ENCODE measurements at places on chromosomes 7 and 10.
A peak's percentile ranks its signal among the peaks of the same experiment; 100 is the strongest.

- DNase-seq, result no peak
Observed at GRCh38 chr10:75464478-75465449, 33.3 kb downstream of the LRMDA start.

- DNase-seq, result no peak
Observed at GRCh38 chr10:29576681-29577080, 58.1 kb downstream of the SVIL start.

- no peak for DNase-seq
Observed at GRCh38 chr7:142908921-142909890, 23.7 kb upstream of the TRPV6 start.

GRCh38 chr7:6528401-6529130 lies 22.7 kb downstream of the GRID2IP start:
- DNase-seq, result no peak

GRCh38 chr7:14419531-14419930 lies 430.1 kb upstream of the ETV1 start:
- no peak for DNase-seq

DNA sequence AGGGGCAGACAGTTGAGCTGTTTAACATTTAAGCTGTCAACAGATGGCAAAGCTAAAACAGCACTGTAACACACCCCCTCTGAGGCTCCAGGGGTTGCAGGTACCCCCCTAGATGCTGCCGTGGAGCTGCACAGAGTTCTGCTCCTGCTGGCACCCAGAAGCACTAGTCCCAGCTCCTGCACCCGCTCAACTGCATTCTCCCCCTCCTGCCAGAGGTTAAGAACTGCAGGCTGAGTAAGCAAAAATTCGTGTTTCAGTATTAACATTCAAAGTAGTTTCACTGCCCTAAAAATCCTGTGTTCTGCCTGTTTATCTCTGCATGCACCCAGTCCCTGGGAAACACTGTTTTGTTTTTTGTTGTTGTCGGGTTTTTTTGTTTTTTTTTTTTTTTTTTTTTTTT lies 790.8 kb upstream of the KCND2 start:
- no peak for DNase-seq

DNA sequence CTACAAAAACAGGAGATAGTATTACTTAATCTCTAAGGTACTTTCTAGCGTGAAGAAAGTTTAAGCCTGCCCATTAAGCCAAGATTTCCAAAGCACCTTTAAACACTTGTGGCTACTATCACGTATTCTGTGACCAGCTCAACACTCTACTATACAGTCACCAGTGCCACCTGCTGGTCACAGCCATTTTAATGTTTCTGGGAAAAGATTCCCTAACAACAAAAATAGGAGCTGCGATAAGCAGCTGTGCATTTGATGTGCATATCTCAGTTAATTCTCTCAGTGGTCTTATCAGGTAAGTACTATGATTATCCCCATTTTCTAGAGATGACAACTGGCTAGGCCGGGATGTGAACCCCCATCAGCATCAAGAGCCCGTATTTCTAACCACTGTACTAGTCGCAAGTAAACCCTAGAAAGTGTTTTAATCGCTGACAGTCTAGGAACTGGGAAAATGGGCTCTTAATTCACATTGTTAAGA lies 860 bp downstream of the SEC31B start:
- DNase-seq, result no peak

DNA sequence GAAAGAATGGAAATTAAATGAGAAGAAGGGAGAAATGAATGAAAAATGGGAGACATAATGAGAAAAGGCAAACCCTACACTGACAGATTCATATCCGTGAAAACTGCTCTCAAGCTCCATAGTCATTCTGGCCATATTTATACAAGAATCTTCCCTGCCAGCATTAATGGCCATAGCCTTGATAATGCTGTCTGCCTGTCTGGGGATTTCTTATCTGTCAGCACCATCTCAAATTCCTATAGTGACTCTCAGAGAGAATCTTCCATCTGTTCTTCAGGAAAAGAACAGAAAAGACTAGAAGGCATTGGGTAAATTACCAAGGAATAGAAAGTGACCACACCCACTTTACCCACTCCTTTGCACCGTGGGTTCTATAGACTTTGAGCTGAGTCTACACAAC lies 295.9 kb downstream of the PLXNA4 start:
- no peak for DNase-seq

GRCh38 chr7:133369130-133369529 lies 116.3 kb downstream of the EXOC4 start:
- DNase-seq, result no peak

GRCh38 chr10:104337985-104338735 lies at the start of gene ITPRIP:
TSS of gene ITPRIP (minus strand) at chr10:104338465. CDS start at chr10:104316051, 22,414 bp downstream.
- peak; percentile 69 for DNase-seq

- DNase-seq, result peak; percentile 98
Observed at GRCh38 chr10:101353692-101354327, at the start of gene BTRC. TSS of gene BTRC (plus strand) at chr10:101354165. CDS start at chr10:101354181, 16 bp downstream.

GRCh38 chr7:48094861-48095293 lies 5.8 kb downstream of the UPP1 start:
- DNase-seq, result no peak

DNA sequence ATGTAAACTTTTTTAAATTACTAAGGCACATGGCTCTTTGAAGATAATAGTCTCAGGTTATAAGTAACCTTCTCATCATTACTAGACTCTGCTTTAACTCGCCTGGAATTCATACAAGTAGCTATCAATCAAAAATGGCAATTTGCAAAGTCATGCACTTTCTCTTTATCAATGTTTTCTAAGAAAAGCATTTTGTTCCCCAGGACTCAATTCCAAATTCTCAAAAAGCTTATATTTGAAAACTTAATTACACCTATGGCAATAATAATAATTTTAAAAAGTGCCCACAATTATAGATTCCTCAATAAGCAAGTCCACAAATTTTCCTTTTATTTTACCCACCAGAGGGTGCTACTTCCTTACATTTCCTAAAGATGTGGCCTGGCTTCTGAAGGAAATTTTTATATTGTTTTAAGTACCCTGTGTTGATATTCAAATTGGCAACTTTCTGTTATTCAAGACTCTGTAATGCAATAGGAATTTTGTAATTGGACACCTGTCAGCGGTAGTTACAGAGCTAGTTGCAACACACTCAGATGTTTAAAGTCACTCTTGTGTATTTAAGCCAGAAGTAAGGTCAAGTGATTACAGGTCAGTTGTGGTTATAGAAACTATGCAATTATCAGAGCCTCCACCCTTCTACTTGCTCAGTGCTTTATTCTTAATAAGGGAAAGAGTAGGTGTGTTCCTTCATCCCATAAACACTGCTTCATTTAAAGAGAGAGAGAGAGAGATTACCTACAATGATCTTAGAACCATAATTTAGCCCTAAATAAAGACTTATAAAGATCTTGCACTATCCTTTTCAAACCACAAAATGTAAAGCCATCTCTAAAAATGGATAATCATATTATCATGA lies 47.1 kb upstream of the HYAL4 start:
- DNase-seq, result peak; percentile 39

GRCh38 chr7:139942636-139943035 lies 113.6 kb downstream of the TBXAS1 start:
- no peak for DNase-seq

GRCh38 chr10:14325325-14325955 lies 5.3 kb downstream of the FRMD4A start:
- DNase-seq, result no peak

GRCh38 chr10:110840225-110840922 lies 31.4 kb upstream of the PDCD4 start:
- no peak for DNase-seq

- DNase-seq, result no peak
Observed at GRCh38 chr10:103823706-103824272, 31.6 kb downstream of the SH3PXD2A start.

GRCh38 chr7:26293569-26294308 lies 2.1 kb downstream of the SNX10 start:
- no peak for DNase-seq

GRCh38 chr7:85224171-85224570 lies 37.3 kb upstream of the SEMA3D start:
- DNase-seq, result no peak

GRCh38 chr7:45185864-45186250 lies 28.3 kb downstream of the RAMP3 start:
- no peak for DNase-seq

GRCh38 chr7:131157530-131158243 lies 170.0 kb upstream of the MKLN1 start:
- DNase-seq, result no peak

- no peak for DNase-seq
Observed at GRCh38 chr10:3783682-3784432, 1.2 kb downstream of the KLF6 start.

DNA sequence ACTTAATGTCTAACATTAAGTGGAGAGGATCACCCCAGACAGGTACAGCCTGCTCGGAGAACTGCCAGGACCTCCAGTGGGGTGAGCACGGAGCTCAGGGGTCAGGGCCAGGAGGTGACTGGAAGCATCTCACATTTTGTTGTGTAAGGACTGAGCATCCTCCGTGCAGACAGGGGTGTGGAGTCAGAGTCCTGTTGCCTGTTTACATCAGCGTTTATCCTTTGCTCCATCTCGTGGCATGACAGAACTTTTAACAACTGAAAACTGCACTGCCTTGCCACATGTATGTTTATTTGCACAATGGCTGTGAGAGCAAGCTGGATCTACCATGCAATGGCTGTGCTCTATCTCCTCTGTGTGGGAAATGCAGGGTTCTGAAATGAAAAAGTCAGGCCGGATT lies 175.4 kb upstream of the AKR1E2 start:
- no peak for DNase-seq

GRCh38 chr7:101231644-101232043 lies 6.0 kb downstream of the CLDN15 start:
- no peak for DNase-seq

DNA sequence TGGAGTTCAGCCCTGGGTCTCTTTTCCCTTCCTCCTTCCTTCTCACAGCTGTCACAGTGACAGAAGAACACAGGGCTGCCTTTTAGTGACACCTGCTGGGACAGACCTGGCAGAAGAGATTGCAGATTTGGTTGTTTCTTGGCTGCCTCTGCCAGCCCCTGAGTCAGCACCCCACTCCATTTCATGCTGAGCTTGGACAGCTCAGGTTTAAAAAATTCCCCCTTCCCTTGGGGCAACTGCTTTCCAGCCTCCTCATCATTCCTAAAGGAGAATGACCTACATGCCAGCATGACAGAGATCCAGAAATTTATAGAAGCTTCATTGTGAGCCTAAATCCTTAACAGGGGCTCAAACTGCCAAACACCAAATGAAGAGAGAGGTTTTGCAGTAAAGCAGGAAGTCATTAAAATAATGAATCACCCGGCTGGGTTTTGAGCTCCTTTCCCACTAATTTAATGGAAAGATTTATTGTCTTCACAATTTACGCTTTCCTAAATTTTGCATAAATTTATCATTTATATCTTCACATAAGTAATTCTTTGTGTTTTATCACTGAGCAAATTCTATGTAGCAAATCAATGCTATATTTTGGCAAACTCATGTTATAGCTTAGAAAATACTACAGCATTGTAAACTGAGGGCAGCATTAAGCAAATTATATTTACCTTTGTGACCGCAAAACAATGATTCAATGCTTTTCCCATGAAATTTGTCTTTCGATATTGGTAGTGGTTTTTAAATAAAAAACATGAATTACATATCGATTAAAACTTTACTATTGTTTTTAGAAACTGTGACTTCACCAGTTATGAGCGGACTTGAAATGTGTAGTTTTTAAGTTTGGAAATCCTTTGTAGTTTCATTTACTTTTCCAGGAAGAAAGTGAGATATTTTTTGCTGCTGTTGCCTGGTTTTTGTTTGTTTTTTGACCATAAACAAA lies 399.5 kb upstream of the ANKRD30A start:
- peak; percentile 21 for DNase-seq

DNA sequence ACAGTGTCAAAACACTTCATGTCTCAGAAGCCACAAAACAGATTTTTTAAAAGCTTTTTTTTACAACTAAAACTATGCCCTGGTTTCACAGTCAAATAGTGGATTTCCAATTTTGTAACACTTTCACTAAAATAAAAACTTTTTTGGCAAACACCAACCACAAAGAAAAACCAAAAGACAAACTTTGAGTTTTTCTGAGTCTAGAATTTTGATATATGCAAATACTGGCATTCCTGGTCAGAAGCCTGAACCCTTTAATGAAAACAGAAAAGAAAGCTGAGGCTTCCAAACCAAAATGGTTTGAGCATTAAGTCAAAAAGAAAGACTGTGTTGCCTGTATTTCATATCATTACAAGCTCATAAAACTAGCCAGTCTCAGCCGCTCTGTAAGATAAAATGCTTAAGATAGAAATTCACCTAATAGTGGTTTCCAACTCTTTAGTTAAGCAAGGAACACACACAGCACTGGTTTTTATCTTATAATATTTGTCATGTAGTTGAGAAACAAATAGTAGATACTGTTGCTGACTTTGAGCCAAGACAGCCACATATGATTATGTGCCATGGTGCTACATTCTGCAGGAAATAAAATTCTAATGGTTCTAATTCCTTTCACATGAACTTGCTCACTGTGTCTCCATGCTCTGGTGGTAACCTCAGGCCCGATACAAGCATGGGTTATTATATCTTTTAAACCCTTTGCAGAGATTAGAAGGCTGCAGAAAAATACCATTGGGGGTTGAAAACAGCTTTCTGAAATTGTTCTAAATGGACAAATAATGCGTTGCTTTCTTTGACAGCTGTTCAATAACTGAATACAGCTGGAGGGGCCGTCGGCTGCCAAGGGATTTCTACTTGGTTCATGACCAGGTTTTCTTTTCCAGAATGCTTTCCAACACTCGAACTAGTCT lies 49.4 kb downstream of the FAM171A1 start:
- no peak for DNase-seq

- no peak for DNase-seq
Observed at GRCh38 chr10:49010865-49011264, 71.2 kb upstream of the LRRC18 start.

- no peak for DNase-seq
Observed at GRCh38 chr7:4850262-4850795, 11.5 kb downstream of the PAPOLB start.

- no peak for DNase-seq
Observed at GRCh38 chr10:110498087-110498981, 627 bp downstream of the DUSP5 start.

DNA sequence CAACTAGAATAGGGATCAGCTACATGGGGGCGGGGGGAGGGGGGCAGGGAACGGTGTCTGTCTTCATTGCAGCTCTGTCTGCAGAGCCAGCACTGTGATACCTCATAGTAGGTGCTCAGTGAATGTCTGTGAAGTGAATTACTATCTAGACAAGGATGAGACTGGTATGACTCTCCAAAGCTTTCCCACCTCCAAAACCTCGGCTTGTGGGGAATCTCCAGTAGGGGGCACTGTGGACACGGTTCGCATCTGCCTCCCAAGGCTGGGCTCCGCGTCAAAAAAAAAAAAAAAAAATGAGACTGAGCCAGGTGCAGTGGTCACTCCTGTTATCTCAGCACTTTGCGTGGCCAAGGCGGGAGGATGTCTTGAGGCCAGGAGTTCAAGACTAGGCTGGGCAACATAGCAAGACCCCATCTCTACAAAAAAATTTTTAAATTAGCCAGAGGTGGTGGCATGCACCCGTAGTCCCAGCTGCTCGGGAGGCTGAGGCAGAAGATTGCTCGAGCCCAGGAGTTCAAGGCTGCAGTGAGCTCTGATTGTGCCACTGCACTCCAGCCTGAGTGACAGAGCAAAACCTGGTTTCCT lies 9.6 kb downstream of the TRIM56 start:
- no peak for DNase-seq

- no peak for DNase-seq
Observed at GRCh38 chr7:46864716-46865115, 717.2 kb downstream of the TNS3 start.

- DNase-seq, result no peak
Observed at GRCh38 chr10:88045096-88045495, 181.7 kb downstream of the PTEN start.

GRCh38 chr7:39005461-39005860 lies 27.8 kb downstream of the POU6F2 start:
- no peak for DNase-seq

Data from left renal pelvis (tissue), 4 donors.